ENCODE measurements at places on chromosomes 3 and 15.

DNA sequence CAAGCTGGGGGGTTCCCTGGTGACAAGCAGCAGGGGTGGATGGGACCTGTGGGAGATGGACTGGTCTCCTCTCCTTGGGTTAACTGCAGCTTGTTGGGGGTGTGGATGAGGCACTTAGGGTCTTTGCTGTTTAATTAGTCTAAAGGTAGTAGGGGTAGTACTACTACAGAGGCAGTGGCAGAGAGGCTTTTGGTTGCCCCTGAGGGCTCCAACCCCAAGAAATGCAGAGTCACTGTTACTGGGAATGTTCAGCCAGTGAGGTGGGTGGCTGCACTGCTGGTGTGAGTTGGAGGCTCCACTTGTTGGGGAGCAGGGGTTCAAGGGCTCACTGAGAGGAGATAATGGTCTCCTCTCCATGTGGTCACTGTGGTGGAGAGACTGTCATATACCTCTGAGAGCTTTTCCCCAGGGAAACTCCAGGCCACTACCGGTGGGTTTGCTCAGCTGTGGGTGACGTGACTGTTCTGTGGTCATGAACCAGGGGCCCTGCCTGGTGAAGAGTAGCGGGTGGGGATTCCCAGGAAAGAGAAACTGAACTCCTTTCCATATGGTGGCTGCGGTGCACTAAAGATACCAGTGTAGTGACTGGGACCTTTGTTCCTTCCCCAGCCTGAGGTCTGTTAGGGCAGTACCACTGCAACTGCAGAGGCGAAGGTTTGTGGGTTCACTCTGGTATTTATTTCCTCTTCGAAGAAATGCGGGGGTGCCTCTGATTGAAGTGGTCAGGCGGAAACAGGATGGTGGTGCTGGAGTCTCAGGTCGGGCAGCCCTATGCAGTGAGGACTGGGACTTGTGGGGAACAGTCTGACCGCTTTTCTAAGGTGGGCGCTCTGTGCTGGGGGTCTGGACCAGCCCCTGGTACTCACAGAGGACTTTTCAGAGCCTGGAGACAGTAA, 68.9 kb upstream of the TNFSF10 start:
- DNase-seq = peak; percentile 65

- no peak for DNase-seq
Measured at GRCh38 chr3:97712919-97713318, 51.6 kb upstream of the ARL6 start.

DNA sequence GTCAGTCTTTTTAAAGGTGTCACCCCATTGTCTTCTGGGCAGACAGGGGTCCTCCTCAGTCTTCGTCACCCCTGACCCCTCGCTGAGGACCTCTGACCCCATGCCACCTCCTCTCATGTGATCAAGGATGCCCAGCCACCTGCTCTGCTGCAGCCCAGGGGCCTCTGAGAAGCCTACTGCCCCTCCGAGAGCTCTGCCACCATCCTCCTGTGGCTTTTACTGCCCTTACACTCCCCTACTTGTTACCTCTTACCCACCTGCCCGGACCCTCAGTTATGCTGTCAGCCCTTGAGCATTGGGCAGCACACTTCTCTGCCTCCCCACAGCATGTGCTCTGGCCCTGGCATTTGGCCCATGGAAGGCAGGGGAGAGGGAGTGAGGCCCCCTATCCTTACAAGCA, 123.2 kb downstream of the LRRK1 start:
- no peak for DNase-seq

DNA sequence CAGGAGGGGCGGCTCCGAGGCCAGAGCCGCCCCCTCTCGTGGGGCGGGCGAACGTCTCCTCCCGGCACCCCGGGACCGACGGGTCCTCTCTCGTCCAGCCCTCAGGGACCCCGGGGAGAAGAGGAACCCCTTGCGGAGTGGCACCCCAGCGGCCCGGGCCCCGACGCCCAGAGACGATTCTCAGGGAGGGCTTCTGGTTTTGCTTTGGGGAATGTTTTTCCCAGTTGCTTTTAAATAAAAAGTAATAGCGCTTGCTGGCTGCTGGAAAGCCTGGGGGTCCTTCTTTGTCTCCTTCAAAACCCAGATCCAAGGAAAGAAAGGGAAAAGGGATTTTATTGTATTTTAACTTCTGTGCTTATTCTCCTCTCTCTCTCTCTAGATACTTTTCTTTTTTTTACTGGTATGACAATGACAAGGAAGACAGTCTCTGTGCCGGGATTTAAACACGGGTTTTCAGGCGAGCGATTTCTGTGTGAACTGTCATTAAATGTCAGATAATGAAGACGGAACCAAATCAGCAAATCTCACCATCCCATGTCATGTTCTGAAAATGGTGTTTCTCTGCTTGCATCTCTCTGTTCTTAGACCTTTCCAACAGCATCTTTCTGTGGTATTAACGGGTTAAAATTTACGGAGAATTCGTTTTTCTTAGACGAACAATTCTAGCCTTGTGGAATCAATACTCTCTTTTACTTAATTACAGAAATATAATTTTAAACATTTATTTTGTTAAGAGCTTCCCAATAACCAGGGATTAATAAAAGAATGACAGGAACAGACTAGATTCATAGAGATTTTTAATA, 530 bp upstream of the PCOLCE2 start:
- DNase-seq = no peak

DNA sequence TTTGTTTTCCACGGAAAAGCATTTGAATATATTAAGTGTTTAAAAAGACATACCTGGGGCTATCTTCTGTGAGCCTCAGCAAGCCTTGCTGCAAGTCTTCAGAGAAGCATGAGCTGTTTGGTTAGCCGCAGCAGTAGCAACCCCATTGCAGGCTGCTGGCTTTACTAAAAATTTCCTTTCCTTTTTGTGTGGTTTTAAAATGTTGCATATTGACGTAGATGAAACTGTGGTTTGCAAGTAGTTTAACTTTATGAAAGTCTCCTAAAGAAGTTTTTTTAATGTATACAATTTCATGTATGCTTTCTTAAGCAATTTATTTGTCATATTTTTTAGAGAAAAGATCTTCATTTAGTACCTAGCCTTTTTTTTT, at the start of gene GPR171:
TSS of gene GPR171 (minus strand) at position 166 of the 370 bp plus-strand sequence. CDS start 3,830 bp downstream, outside the sequence.
- peak; percentile 56 for DNase-seq

GRCh38 chr3:183815563-183815940, 9.8 kb downstream of the MAP6D1 start:
- no peak for DNase-seq

DNA sequence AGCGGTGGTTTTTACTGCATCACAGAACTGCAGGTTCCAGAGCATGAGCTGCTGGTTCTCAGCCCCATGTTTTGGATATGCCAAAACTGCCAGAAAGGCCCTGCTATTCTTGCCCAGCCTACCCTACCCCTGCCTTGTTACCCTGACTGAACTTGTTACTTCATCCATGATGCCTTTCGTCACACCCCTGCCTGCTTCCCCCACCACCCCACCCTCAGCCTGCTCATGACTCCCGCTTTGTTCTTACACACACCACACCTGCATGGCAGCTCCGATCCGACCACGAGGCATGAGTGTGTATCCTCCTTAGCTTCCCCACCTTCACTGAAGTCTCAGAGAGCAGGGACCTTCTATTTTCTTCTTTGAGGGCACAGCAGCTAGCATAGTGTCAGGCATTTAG, 5.1 kb upstream of the TM4SF1 start:
- DNase-seq = no peak

GRCh38 chr3:8298021-8298954, 203.3 kb upstream of the LMCD1 start:
- no peak for DNase-seq

GRCh38 chr15:40050788-40051470, 11.9 kb upstream of the SRP14 start:
- no peak for DNase-seq

GRCh38 chr15:42490291-42490670, 660 bp downstream of the ZNF106 start:
- no peak for DNase-seq

DNA sequence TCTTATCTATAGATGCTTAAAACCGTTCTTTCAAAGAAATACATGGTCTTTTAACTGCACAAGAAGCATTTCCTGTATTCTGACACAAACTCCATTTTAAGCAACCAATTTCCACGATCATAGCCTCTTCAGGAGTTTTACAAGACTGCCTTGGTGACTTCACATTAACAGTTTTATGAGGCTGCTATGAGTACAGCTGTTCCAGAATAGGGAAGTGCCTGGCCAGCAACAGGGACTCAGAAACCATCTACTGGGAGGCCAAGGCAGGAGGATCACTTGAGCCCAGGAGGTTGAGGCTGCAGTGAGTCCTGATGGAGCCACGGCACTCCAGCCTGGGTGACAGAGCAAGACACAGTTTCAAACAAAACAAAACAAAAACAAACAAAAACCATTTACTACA, 78.4 kb downstream of the B3GNT5 start:
- no peak for DNase-seq

- no peak for DNase-seq
Measured at GRCh38 chr3:64072126-64072525, 48.8 kb upstream of the PSMD6 start.

DNA sequence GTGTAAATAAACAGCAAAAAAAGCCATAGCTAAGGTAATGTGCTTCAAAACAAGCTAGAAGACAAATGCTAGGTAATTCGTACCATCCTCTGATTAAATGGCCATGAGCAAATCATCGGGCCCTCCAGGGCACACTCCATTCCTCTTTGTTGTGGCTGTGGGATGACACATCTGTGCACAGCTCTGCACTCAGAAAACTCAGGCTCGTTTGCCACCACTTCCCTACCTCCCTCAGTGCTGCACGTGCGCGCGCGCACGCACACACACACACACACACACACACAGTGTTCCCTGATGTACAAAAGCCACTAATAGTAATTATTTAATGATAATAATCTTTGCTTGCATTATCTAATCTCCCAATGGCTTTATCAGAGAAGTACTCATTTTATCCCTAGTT, 336.6 kb downstream of the FEZF2 start:
- DNase-seq = no peak

DNA sequence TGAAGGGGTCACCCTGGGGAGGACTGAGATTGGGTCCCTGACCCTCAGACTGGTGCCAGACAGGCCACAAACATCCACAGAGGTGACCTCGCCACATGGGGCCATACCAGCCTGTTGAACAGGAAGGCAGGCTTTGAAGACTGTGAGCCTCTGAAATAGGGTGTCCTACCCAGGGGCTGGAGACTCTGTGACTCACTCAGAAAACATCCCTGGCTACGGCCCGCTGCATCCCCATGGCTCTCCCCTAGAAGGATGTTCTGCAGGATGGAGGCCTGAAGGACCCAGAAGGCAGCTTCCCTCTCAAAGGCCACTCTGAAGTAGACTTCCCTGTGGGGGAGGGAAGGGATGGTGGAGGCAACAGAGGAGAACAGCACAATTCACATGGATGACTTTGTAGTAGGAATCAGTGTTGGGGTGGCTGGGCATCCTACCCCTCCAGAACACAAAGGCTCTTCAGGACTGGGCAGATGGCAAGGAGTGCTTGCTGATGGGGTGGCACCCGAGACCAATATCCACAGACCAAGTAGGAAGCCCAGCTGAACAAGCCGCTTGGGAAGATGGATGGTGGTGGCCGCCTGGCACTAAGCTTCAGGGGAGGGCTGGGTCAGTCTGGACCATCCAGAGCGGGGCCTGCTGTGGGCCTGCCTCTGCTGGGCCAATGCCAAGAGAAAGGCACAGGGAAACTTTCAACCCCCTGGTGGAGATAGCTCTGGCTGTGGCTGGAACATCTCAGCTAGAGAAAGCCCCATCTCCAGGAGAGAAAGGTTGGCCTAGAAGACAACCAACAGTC, 37.6 kb upstream of the DUSP7 start:
- DNase-seq = no peak

Data from activated gamma-delta T cell treated with anti-CD3 and anti-CD28 coated beads, Interleukin-2, amount 50 U/mL, for 16 hours (primary cell).